ENCODE measurements at places on chromosomes 1 and 21. TPM values are rescaled to one million over a fixed set of nuclear protein-coding genes. Genes with fewer than 3 reads are reported as not detected.
A peak's percentile ranks its signal among the peaks of the same experiment; 100 is the strongest.

RIPK4 gene
- 0.01 TPM for polyA plus RNA-seq

DNA sequence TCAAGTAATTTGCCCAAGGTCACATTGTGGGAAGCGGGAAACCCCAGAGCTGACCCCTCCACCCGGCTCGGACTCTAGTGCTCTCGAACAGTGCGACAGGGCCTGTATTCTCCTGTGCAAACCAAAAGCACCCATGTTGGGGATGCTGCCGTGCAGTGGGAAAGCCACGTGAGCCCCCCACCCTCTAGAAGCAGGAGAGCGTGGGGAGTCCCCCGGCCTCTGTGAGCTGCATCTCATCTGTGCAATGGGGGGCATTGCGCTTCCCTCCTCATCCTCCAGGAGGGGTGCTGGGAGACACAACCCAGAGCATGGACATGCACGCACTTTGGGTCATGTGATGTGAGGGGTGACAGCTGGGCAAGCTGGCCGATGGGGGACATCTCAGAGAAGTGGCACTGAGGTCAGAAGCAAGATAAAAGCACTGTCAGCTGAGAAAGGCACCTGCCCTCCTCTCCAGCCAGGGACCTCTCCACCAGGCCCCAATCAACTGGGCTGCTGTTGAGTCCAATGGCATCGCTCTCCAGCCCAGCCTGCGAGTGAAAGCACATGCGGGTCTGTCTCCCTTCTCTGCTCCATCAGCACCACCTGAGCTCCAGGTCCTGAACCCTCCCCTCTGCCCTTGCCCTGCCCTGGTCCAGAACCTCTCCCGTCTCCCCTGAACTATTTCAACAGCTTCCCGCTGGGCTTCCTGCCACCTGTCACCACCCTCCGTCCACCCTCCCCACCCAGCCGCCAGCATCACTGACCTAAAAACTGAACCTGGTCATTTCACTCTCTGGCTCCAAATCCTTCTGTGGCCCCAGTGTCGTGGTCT, 76.4 kb upstream of the IFFO2 start:
- no peak for DNase-seq

GRCh38 chr1:243793298-243793697, 56.7 kb downstream of the AKT3 start:
- no peak for DNase-seq

DNA sequence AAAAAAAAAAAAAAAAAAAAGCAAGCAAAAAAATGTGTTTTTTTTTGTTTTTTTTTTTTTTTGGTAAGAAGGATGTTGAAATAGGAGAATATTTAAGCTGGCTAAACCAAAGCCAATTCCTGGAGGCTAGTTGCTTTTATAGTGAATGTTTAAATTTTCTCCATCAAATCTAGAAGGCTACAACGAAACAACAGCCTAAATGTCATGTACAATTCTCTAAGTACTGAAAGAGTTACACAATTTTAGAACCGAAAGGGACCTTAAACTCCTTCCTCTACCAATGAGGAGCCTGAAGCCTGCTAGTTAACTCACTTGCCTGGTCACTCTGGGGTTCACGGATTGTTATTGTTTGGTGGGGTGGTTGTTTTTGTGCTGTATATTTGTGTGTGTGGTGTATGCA, 3.5 kb downstream of the WLS start:
- no peak for DNase-seq

- DNase-seq, result no peak
These were observed 89.3 kb upstream of the EDEM3 start for GRCh38 chr1:184843732-184844495.

- no peak for DNase-seq
These were observed 240.5 kb downstream of the TGFB2 start for GRCh38 chr1:218585511-218586184.

GRCh38 chr1:78070210-78070609, 24.4 kb downstream of the GIPC2 start:
- no peak for DNase-seq

GRCh38 chr1:167268347-167268787, 47.7 kb downstream of the POU2F1 start:
- no peak for DNase-seq

GRCh38 chr1:89809556-89809955, 11.3 kb upstream of the LRRC8D start:
- no peak for DNase-seq

DNA sequence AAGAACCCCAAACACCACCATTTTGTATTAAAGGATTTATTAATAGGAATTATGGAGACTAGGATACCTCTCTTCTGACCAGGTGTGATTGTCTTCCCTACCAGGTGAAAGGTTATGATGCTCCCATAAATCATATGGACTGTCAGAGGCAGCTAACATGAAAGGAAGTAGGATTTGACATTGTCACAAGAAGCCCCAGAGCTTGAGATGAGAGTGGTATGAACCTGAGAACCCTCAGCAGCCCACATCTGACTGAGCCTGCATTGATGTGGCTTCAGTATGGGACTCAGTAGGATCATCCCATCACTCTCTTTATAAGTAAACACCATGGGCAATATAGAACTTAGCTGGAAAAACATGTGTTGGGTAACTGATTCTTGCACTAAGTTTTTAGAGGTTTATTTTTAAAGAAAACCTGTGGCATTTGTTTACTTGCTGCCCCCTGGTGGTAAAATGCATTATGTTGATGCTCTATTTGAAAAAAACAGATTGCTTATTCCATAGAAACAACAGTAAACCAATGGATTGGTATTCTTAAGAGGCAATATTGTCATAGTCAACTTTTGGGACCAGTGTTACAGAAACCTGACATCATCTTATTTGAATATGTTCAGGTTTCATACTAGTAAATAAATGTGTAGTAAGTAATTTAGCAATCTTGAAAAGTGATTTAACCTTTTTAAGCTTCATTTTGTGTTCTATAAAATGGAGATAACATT, 16.6 kb upstream of the CACYBP start:
- DNase-seq, result no peak

DNA sequence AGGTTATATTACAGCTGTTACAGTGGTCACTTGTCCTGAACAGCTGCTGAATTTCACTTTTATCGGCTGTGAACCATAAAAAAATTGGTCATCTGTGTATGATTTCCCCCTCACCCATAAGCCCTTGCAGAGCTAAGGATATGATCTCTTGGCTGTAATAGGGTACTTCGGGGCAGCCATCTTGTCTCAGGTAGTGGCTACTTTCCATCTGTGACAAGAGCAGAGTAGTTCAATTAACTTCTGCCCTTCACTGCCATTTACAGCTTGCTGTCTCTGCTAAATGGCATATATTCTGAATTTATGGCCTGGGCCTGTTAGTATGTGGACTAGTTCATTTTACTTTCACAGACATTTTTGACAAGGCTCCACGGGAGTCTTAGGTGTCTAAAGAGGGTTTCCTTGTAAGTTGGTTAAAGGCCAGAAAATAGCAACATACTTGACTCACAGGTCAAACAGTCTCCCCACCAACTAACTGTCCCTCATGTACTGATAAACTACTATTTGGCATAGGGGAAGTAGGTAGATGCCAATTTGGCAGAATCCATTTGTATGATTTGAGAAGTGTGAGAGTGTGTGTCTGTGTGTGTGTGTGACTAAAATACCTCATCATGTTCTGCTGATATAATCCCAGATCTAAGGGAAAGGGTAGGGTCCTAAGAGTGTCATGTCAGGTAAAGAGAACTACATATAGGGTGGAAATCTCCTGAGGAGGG, 151.6 kb downstream of the KCTD3 start:
- DNase-seq, result no peak

- no peak for DNase-seq
These were observed 396.2 kb upstream of the DUSP10 start for GRCh38 chr1:222138095-222138494.

FMN2 gene
- polyA plus RNA-seq, result 0.32 TPM

HTR6 gene
- not detected for polyA plus RNA-seq

- no peak for DNase-seq
These were observed 13.1 kb downstream of the S100A16 start for GRCh38 chr1:153599847-153600246.

DNA sequence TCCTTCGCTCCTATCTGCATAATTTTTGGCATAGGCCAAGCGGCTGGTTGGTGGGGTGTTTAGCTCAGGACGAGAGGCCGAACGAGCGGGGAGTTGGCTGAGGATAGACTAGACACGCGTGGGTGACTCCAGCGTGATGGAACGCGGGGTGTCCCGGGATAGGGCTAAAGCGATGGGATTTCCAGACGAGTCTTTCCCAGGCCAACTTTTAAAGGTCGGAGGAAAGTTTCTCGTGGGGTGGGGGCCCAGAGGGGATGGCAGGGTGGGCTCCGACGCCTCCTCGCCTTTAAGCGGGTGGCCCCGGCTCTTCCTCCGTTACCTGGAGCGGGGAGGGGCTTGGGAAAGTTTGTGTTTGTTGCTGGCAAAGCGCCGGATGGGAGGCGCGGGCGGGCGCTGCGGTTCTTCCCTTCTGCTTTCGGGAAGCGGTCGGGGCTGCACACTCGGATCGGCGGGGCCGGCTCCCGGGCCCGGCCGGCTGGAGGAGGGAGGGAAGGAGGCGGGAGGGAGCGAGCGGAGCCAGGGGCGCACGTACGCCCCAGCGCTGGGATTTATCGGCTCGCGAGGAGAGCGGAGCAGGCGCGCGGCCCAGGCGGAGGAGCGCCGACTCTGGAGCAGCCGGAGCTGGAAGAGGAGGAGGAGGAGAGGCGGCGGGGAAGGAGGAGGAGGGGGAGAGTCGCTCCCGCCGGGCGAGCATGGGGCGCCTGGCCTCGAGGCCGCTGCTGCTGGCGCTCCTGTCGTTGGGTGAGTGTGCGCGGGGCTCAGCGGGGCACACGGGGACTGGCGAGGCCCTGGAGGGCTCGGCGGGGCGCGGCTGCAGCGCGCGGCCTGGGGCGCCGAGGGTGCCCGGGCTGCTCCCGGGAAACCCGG, at the start of gene PTGFRN:
TSS of gene PTGFRN (plus strand) at position 405 of the 867 bp plus-strand sequence. CDS start at position 693, 288 bp downstream.
- DNase-seq, result peak; percentile 67

GRCh38 chr1:1358433-1359271, at the start of gene MXRA8:
Gene MXRA8, minus strand, starts transcription at chr1:1358555. Its CDS starts 51 bp downstream, at chr1:1358504.
- peak; percentile 85 for DNase-seq

DNA sequence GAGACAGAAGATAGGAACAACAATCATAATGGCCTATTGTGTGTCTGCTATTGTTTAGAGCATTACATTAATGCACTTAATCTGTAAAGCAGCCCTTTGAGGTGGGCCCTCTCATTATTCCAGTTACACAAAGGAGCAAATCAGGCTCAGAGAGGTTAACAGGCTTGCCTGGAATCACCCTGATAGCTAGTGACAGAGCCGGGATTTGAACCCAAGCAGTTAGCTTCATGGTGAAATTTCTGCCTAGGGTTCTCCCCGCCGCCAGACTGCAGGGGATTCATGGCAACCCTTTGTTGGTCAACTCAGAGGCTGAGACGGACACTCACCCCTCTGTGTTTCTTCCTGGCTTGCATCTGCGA, 7.1 kb downstream of the HEYL start:
- DNase-seq, result no peak

PPM1J gene
- 4.1 TPM for polyA plus RNA-seq

DNA sequence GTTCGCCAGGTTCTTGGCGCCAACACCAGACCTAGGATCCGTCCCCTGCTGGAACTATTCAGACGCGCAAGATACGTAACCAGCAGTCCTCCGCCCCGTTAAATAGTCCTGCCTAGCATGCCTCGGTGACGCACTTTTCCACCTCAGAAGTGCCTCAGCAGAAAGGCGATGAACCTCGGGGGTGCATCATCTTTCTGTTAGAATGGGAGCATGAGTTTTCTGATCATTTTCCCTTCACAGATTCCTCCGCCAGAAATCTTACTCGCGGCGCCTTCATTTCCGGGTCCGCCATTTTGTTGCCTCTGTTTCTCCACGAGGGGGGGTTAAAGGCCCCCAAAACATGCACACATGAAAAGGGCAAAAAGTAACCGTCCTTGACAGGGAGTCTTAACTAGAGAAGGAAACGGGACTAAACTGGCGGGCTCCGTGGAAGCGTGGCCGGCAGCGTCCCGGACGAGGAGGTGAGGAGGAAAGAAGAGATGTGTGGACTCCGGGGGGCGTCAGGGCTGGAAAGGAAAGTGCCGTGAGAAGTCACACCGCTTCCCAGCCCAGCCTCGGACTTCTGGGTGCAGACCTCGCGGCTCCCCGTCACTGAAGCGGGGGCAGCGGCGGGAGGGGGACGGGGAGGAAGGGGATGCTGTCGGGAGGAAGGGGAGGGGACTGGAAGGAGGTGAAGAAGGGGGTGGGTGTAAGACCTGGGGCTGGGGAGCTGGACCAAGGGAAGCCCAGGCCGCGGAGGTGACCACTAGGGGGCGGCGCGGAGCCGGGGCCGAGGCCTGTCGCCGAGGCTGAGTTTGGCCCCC, at the start of gene GABPB2:
TSS of gene GABPB2 (plus strand) at position 288 of the 803 bp plus-strand sequence. CDS start 17,429 bp downstream, outside the sequence.
- DNase-seq, result peak; percentile 96

- DNase-seq, result no peak
These were observed 63.5 kb downstream of the CYP4B1 start for GRCh38 chr1:46862348-46862747.

- no peak for DNase-seq
These were observed 71.4 kb downstream of the CD247 start for GRCh38 chr1:167446966-167447365.

- DNase-seq, result no peak
These were observed 95.5 kb downstream of the ST6GALNAC3 start for GRCh38 chr1:76170084-76170483.

- DNase-seq, result no peak
These were observed 182.3 kb downstream of the C1orf21 start for GRCh38 chr1:184569106-184569505.

GRCh38 chr1:55329091-55329490, 113.9 kb upstream of the USP24 start:
- peak; percentile 57 for DNase-seq

RORC gene
- polyA plus RNA-seq, result 62.9 TPM

DNA sequence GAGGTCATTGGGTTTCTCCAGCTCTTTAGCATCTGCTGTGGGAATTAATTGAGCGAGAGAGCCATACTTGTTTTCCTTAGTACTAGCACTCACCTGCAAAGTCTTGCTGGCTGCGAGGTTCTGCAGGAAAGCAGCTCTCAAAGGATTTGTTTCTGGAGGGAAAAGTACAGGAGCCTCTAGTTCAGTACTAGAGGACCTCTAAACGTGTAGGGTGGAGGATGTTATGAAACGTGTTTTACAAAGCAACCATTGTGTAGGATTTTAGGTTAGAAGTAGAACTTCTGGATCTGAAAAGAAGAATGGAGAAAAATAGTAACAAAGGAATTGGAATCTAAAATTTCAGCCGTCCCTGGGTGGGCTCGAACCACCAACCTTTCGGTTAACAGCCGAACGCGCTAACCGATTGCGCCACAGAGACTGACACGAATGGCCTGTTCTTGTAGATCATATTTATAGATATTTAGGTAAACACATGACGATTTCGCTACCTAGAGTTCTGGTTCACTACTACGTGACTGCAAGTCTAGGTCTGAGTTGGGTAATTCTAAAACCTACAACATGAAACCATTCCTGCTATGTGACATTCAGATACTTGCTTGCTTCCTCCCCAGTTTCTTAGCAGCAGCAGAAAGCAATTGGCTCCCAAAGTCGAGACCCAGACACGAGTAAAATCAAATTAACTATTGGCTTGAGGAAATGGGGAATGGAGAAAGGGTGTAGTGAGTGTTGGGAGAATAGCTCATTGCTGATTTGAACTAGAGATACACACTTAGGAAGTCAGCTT, 60.2 kb upstream of the CFAP126 start:
- no peak for DNase-seq

Measured in psoas muscle (tissue), 8 donors.